ENCODE measurements at places on chromosomes 12 and 14.

DNA sequence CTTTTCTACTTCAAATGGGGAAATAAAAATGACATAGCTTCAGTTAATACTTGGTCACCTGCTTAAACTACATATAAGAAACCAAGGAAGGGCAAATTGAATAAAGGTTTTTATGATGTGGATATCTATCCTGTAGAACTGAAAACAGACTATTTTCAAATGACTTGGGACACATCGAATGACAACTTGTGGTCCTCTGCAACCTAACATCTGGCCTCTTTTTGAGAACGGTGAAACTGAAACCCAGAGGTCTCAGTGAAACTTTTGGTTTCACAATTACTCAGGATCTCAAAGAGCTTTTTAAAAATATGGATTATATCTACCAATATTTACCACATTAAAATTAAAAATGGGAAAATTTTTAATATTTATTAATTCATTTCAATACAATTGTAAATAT, 65.2 kb downstream of the PPP2R5E start:
- no peak for DNase-seq

- DNase-seq = no peak
These were observed 57.2 kb downstream of the MVK start for GRCh38 chr12:109630815-109631214.

DNA sequence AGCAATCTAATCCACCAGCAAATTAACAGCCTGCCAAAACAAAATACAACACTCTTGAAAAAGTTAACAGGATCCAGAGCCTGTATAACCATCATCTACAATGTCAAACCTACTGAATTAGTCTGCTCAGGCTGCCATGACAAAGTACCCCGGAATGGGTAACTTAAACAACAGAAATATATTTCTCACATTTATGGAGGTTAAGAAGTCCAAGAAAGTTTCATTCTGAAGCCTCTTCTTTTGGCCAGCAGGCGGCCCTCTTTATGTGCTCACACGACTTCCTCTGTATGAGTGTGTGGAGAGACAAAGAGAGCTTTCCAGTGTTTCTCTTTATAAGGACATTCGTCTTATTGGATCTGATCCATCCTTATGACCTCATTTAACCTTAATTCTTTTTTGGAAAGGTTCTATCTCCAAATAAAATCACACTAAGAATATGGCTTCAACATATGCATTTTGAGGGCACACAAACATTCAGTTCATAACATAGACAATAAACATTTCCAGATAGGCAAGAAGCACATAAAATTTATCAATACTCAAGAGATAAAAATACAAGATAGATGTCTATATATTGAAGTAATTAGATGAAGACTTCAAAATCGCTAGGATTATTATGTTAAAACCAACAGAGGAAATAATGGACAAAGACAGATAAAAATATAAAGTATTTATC, 5.9 kb upstream of the RERG start:
- DNase-seq = peak; percentile 36

GRCh38 chr12:65313719-65314317, 35.3 kb downstream of the MSRB3 start:
- DNase-seq = no peak

GRCh38 chr14:69879175-69880043, at the start of gene SMOC1:
Gene SMOC1 (plus strand): TSS chr14:69879416. CDS start chr14:69879679, 263 bp downstream.
- DNase-seq = peak; percentile 93

- no peak for DNase-seq
These were observed 983.1 kb downstream of the FLRT2 start for GRCh38 chr14:86513056-86513455.

- DNase-seq = no peak
These were observed 28.2 kb downstream of the CDK17 start for GRCh38 chr12:96371790-96372699.

- DNase-seq = no peak
These were observed 9.1 kb upstream of the TMTC1 start for GRCh38 chr12:29792853-29793252.

GRCh38 chr14:22830443-22831010, 840 bp downstream of the MRPL52 start:
- DNase-seq = no peak

DNA sequence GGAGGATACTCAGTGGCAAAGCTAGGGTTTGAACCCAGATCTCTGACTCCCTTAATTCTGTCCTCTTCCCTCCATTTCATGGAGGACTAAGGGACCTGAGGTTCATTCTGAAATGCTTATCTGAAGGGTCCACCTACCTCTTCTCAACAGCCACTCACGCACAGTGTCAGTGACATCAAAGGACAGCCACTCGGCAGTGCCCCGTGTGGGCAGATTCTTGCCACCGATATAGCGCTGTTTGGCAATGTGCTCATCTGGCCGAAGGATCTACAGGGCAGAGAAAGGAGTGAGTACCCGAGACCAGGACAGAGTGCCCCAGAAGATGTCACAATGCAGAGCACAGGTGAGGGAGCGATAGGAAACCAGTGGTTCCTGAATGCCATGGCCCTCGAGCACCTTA, 10.8 kb downstream of the TGFB3 start:
- DNase-seq = no peak

DNA sequence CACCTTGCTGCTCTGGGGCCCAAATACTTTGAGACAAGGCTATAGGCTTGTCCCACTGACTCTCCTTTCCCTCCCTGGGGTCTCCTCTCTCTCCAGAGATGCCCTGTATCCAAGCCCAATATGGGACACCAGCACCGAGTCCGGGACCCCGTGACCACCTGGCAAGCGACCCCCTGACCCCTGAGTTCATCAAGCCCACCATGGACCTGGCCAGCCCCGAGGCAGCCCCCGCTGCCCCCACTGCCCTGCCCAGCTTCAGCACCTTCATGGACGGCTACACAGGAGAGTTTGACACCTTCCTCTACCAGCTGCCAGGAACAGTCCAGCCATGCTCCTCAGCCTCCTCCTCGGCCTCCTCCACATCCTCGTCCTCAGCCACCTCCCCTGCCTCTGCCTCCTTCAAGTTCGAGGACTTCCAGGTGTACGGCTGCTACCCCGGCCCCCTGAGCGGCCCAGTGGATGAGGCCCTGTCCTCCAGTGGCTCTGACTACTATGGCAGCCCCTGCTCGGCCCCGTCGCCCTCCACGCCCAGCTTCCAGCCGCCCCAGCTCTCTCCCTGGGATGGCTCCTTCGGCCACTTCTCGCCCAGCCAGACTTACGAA, 3.1 kb downstream of the NR4A1 start:
- no peak for DNase-seq

GRCh38 chr14:39423793-39424192, 8.4 kb downstream of the FBXO33 start:
- DNase-seq = no peak

- peak; percentile 90 for DNase-seq
These were observed 512.4 kb upstream of the TMPO start for GRCh38 chr12:98002887-98003493.

DNA sequence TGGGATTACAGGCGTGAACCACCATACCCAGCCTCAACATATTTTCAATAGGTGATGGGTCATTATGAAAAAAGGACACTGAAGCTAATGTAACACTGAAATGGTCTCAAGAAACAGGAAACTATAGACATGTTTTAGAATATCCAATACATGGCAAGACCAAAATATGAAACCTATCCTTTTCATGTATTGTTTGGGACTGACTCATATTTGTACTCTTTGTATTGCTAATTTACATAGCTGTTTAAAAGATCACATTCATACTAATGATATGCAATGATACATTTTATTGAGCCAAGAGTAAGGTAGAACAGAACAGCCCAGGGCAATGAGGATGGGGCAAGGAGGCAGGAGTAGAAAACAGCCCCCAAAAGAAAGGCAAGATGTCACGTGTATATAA, 32.6 kb downstream of the RESF1 start:
- no peak for DNase-seq

- DNase-seq = no peak
These were observed 67.2 kb downstream of the FAR2 start for GRCh38 chr12:29216266-29216665.

DNA sequence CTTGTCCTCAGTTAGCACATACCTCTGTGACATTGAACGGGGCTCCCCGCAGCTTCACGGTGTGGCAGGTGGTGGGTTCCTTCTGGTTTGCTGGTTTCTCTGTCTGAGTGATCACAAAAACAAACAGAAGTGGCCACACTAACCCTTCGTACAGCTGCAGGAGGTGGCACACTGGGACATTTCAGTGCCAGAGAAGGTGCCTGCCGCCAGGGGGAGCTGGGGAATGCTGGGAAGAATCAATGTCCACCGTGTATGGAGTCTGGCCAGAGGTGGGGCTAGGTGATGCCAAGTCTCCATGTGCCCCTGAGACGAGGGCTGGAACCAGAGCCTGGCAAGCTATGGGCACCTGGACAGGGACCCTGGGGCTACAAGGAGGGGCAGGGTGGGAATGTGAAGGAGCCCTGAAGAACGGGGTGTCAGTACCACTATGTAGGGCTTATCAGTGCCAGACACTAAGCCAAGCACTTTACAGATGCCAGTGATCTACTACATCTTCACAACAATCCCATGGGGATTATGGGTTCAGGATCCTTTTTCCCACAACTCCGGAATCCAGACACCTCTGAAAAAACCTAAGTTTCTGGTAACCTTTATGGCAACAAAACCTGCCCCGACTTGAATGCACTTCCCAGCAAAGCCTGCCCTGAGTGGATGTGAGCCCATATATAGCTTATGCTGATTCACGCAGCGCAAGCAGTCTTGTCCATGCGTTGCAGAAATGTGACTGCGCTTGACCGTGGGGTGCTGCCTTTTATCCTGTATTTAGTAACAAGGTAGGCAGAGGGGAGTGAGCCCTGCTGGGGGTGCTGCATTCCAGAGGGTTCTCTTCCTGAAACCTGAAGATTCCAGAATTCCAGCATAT, 10.8 kb downstream of the RBM19 start:
- DNase-seq = no peak

DNA sequence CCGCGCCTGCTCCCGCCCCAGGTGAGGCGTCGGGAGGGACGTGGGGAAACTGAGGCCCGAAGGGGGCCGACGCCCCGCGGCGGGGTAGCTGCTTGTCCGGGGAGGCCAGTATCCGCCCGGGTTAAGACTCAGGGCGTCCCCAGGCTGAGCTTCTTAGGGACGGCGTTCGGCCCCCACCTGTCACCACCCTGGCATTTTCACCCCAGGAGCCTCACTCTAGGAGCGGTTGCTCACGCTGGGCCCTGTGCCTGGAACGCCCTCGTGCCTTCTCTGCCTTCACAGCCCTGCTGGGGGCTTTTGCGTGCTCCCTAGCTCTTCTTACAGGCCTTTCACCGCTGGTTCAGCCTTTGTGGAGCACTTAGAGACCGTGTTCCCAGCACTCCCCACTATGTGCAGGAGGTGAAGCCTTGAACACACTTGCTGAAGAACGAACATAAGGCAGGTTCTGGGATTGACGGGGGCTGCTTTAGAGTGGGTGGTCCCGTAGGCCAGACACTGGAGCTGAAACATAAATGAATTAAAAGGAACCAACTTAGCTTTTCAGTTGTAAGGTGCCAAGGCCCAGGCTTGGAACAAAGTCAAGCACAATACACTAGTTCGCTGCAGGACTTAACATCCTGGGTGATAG, 601 bp downstream of the ZNF839 start:
- peak; percentile 12 for DNase-seq

- DNase-seq = no peak
These were observed 330.8 kb upstream of the SOX5 start for GRCh38 chr12:24280056-24280842.

DNA sequence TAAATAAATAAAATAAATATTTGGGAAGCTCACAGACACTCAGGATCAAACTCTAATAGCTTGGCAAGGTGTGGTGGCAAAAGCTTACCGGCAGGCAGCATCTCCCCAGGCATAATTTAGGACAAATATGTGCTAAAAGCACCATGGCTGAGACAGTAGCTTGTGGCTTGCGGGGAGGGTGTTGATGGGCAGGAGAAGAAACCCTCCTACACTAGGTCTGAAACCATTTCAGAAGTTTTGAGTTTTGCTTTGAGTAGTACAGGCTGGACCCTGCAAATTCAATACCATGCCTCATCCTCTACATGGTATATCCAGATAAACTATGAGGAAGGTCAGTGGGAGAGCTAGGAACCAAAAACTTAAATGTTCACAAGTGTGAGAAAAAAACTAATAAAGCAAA, 33.1 kb downstream of the MAP3K9 start:
- DNase-seq = no peak

- DNase-seq = no peak
These were observed 8.7 kb downstream of the SAV1 start for GRCh38 chr14:50659327-50659974.

DNA sequence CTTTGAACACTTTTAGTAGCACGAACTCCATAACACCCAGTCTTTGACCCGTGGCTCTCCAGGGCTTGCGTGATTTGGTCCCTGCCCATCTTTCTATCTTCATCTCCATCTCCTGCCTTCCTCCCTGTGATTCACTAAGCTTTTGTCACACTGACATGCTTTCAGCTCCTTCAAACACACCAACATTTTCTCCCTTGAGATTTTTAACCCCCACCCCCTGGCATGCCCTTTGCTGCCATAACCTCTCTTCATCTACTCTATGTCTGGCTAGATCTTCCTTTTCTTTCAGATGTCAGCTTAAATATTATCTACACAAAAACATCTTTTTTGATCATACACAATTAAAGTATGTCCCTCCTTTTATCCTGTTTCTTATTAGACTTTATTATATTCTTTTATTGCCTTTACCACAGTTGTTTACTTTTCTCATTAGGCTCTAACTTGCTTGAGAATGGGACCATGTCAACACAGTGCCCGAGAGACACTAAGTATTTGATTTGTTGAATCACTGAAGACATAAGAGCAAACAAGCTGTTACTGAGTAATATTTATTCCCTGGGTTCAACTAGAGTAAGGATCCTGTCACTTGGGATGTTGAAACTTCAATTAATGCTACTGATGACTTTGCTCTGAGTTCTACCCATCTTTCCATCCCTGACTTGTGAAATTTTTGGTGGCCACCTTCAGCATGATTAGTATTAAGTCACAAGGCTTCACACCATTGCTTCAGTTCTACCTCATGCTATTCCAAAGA, 387.3 kb downstream of the LRIG3 start:
- DNase-seq = no peak

- no peak for DNase-seq
These were observed 269.9 kb downstream of the RPL10L start for GRCh38 chr14:46381674-46382073.

DNA sequence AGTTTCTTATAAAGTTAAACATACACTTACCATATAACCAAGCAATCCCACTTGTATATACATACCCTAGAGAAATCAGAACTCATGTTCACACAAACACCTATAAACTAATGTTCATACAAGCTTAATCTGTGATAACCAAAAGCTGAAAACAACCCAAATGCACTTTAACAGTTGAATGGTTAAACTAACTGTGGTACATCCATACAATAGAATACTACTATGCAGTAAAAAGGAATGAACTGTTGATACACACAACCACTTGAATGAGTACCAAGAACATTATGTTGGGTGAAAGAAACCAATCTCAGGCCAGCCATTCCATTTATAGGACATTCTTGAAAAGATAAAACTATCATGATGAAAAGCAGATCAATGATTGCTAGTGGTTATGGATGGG, 427.6 kb downstream of the DPF3 start:
- DNase-seq = no peak
